ENCODE measurements at places on chromosomes 6 and 20.

DNA sequence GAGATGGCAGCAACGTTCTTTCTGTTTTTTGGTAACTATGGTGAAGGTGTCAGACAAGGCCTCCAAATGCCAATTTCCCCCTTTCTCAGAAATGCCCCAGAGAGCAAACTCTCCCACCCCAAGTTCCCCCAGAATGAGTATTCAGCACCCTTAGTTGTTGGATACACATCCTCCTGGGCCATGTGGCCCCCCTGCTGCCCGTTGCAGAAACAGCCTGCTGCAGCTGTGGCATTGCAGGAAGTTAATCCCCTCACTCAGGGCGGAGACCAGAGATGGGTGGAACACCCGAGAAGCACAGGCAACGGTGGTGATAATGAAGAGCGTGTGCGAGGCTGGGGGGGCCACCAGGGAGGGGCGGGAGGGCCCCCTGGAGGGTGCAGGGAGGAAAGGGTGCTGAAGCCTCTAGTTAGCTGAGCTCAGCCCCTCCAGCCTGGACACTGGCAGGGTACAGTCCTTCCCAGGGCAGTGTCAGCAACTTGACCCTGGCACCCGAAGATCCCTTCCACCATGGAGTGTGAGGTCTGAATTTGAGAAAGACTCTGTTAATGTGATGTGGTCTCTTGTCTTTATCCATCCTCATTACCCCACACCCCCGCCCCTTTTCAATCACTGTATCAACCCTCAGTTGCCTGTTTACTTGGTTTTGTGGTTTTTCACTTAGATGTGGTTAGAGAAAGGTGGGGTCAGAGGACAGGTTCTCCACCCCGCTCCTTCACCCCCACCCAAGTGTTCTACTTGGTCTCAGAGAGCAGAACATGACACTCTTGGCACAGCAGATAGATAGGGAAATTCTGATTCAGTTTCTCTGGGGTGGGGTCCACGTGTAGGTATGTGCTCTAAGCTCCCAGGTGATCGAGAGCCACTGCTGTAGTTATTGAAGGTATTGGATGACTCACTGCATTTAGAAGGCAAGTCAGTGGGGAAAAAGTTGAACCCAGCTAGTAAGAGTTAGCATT lies 208.8 kb upstream of the SUPT3H start:
- peak; percentile 78 for DNase-seq

- no peak for DNase-seq
These were observed 75.1 kb downstream of the TBC1D7 start for GRCh38 chr6:13253272-13253671.

GRCh38 chr6:44245391-44245911 lies 1.4 kb upstream of the HSP90AB1 start:
- DNase-seq: no peak

GRCh38 chr6:79463621-79464050 lies 73.6 kb downstream of the LCA5 start:
- no peak for DNase-seq

DNA sequence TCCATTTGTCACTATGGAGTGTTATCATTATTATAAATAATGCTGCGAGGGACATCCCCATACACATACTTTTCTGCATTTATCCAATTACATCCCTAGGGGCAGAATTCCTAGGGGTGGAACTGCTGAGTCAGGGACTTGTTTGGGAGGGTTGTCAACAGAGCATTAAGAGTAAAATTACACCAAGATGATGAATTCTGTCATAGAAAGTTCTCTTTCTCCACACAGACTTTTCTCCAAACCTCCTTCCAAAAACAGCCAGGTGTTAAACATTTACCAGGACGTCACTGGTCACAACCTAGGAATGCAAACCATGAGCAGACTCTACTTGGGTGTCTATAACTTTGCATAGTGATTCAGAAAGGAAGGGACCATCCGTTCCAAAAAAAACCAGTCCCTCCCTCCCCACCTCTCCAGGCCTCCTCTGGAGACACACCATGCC lies 95.5 kb downstream of the PRND start:
- no peak for DNase-seq

Measured in CD8-positive, alpha-beta memory T cell (primary cell).